Effector memory CD8-positive, alpha-beta T cell (primary cell): ENCODE measurements at places on chromosomes 16 and 17.

DNA sequence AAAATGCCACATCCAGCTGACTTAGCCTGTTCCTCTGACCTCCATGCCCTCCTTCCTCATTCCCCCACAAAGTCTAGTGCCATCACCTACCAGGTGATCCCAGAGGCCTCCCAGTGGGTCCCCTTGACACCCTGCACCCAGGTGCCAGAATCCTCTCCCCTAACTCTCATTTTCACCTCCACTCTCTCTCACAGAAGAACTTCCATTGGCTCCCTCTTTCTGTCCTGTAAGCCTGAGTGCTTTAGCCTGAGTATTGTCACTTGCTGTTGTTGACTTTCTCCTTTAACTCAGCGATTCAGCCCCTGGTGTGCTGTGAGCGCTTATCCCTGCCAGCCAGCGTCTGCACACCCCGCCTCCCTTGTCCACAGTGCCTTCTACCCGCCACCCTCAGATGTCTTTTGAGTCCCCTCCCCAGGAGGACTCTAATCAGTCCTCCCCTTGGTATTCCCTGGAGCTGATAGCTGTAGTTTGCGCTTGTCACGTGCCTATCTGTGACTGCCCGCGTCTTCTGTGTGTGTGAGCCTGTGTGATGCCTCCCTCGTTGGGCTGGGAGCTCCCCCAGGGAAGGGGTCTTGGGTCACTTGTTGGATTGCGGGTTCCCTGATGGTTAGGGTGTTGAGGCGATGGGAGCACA, 31.9 kb downstream of the ARHGAP23 start:
- no peak for DNase-seq

GRCh38 chr16:24677388-24677787, 52.1 kb upstream of the TNRC6A start:
- no peak for DNase-seq

GRCh38 chr17:43860927-43861622, 14.1 kb downstream of the CD300LG start:
- DNase-seq = no peak

- DNase-seq = no peak
Measured at GRCh38 chr16:66751053-66751302, 431 bp downstream of the DYNC1LI2 start.

DNA sequence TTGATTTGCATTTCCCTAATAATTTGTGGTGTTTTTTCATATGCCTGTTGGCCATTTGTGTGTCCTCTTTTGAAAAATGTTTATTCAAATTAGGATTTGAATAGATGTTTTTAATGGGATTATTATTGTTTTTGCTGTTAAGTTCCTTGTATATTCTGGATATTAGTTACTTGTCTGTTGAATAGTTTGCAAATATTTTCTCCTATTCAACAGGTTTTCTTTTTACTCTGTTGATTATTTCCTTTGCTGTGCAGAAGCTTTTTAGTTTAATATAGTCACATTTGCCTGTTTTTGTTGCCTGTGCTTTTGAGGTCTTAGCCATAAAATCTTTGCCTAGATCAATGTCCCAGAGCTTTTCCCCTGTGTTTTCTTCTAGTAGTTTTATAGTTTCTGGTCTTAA, 9.6 kb downstream of the GDE1 start:
- no peak for DNase-seq

DNA sequence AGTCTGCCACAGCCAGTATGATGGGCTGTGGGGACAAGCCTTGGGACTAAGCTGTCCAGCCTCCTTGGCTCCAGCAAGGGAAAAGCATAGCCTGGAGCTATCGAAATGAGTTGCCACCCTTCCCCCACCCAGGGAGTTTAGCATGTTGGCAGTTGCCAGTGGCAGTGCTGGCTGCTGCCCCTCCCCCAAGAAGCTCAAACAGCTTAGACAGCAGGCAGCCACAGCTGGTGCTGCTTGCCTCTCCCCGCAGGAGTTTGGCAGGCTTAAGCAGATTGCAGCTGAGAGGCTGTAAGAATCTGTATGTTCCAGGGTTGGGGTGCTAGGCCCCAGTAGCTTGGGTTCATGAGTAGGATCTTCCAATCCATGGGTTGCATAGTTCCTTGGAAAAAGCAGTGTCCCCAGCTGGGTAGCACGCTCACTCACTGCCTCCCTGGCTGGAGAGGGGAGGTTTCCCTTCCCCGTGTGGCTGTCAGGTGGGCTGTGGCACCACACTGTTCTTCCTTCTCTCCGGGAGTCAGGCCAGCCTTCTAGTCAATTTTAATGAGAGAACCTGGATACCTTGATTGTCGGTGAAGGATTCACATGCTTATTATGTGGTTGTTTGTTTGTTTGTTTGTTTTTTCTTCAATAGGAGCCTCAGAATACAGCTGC, 506.1 kb downstream of the CDH11 start:
- no peak for DNase-seq
